ENCODE measurements at places on chromosomes 16 and 17.

DNA sequence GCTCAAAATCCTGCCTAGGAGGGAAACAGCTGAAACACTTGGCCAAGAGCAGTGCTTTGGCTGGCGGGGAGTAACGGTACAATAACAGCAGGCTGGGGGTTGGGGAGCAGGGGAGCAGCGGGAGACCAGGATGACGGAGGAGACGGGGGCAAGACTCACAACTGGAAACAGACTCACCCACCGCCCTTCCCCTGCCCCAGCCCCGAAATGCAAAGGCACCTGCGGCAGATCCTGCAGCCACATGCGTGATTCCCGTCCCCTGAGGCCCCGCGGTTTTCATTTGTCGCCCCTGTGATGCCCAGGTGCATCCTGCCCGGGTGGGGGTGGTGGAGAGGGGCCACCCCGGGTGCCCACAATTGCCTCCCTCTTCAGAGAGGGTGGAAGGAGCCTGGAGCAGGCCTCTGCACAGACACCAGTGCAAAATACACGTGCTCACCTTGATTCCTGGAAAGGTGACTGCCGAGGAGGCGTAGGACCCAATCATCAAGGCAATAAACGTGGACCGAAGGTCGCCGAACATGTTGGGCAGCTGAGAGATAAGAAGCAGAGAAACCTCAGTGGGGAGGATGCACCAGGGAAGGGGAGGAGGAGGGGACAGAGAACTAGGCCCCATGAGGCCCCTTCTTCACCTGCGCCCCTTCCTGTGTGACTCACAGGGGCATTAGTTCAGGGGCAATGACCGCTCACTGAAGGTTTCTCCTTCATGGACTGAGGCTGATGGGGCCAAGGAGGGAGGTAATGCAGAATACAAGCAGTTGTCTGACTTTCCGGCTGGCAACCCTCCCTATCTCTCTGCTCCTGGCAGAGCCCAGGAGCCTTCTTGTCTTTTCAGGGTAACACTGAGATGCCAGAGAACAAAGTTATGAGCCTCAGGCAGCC, 30.4 kb upstream of the PITPNA start:
- no peak for DNase-seq

- peak; percentile 57 for DNase-seq
These were observed at the start of gene SREBF1 for GRCh38 chr17:17836818-17837379. SREBF1 (minus strand) TSS chr17:17836986; CDS start chr17:17836817, 169 bp downstream.

- DNase-seq = no peak
These were observed 77.2 kb downstream of the NT5M start for GRCh38 chr17:17380145-17380925.

GRCh38 chr17:41910701-41911391, 7.9 kb downstream of the ACLY start:
- no peak for DNase-seq

- DNase-seq = no peak
These were observed 9.1 kb downstream of the TOM1L2 start for GRCh38 chr17:17963066-17963465.

GRCh38 chr17:59370593-59371299, 39.3 kb downstream of the YPEL2 start:
- no peak for DNase-seq

DNA sequence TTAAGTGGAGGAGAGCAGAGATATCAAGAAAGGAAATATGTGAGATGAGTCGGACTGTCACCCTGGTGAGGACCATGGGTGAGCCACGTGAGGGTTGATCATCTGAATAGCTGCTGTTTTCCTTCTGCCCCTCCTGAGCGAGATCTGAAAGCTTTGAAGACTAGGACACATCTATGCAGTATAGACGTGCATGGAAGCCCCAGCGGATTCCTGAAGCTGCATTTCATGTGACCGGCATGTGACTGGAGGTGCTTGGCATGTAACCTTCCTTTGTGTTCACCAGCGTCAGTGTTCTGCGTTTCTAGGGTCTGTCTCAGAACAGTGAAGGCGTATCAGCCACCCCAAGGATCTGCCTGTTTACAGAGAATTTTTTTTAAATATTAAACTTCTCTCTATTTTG, 75.1 kb downstream of the MSI2 start:
- DNase-seq = no peak

GRCh38 chr17:7561028-7561575, 617 bp upstream of the SENP3 start:
- peak; percentile 90 for DNase-seq

- DNase-seq = peak; percentile 67
These were observed 43.5 kb downstream of the TBX21 start for GRCh38 chr17:47776330-47777197.

DNA sequence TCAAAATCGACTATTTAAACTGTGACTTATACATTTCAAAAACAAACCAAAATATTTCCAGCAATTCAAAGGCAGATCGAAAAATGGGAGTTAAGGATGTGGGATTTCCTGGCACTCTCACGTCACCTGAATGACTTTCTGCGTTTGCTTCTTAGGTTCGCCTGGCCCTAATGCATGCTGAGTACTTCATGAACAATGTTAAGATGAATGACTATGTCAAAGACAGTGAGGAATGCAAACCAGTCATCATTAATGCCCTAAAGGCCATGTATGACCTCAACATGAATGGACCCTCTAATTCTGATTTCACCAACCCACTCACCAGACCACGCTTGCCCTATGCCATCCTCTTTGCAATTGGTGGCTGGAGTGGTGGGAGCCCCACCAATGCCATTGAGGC, 7.3 kb downstream of the KLHL10 start:
- no peak for DNase-seq

GRCh38 chr16:86978445-86979030, 338.7 kb downstream of the C16orf95 start:
- no peak for DNase-seq

- DNase-seq = no peak
These were observed 468.8 kb upstream of the HSBP1 start for GRCh38 chr16:83338941-83339340.

- peak; percentile 74 for DNase-seq
These were observed 57.1 kb upstream of the WSB1 start for GRCh38 chr17:27236717-27237315.

DNA sequence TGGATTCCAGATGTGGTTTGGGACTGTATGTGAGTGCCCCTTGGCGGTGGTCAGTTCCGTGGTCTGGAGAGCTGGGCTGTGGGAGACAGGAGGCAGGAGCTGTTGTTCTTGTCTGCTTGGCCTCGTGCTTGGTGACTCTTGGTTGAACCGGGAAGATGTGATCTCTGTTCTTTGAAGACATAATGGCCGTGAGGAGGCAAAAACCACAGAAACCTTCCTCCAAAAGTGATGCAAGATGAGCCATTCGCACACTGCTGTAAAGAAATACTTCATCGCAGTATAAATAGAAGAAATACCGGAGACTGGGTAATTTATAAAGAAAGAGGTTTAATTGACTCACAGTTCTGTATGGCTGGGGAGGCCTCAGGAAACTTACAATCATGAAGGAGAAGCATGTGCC, 128.8 kb downstream of the RAP1GAP2 start:
- DNase-seq = no peak

GRCh38 chr16:86078121-86078600, 179.2 kb downstream of the IRF8 start:
- no peak for DNase-seq

GRCh38 chr17:40778461-40778860, 3.9 kb downstream of the KRT27 start:
- DNase-seq = no peak

DNA sequence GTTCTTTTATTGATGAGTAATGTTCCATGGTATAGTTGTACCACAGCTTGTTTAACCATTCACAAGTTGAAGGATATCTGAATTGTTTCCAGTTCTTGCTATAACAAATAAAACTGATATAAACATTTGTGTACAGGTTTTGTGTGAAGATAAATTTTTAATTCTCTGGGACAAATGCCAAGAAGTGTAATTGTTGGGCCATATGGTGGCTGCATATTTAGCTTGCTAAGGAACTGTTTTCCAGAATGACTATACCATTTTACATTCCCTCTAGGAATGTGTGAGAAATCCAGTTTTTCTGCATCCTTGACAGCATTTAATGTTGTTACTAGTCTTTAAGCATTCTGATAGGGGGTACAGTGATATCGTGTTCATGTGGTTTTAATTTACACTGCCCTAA, 368.5 kb downstream of the KIF2B start:
- no peak for DNase-seq

GRCh38 chr17:45172541-45173286, 11.0 kb downstream of the HEXIM2 start:
- peak; percentile 99 for DNase-seq

- DNase-seq = no peak
These were observed 39.8 kb downstream of the USP43 start for GRCh38 chr17:9684955-9685621.

DNA sequence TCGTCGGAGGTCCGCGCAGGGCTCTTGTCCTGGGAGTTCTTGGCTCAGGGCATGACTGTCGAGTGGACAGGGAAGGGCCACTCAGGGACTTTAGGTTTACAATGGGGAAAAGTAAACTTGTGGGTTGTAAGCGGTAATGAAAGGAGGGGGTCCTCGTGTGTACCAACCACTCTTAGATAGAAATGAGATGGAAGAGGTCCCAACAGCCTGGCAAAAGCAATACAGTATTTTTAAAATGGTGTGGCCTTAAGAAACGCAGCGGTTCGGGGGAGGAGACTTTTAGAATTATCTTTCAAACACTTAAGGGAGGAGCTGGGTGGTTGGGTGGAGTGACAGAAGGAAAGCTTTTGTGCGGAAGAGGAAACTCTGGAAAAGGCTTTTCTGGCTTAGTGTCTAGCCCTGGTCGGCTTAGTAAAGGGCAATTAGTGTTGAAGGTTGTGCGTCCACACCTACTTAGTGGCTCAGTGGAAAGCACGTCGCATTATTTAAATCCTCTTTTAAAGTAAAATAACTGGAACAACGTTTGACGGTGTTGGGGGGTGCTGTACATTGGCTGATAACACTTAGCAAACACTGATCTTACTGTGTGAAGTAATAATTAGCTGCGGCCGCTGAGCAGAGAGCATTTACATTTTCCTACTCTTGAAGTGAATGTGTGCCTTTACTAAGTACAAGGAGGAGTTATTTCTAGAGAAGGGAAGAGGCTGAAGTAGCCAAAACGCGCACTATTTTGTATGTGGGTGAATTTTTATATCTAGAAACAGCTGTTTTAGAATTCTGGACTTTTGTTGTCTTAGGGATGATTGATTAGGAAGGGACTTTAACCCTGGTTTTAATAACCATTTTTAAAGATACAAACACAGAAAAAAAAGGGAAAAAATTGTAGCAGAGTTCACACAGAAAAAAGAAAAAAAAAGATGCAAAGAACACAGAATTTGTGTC, 1.0 kb downstream of the WSB1 start:
- peak; percentile 41 for DNase-seq

- no peak for DNase-seq
These were observed 24.1 kb upstream of the IL21R start for GRCh38 chr16:27377666-27378485.

DNA sequence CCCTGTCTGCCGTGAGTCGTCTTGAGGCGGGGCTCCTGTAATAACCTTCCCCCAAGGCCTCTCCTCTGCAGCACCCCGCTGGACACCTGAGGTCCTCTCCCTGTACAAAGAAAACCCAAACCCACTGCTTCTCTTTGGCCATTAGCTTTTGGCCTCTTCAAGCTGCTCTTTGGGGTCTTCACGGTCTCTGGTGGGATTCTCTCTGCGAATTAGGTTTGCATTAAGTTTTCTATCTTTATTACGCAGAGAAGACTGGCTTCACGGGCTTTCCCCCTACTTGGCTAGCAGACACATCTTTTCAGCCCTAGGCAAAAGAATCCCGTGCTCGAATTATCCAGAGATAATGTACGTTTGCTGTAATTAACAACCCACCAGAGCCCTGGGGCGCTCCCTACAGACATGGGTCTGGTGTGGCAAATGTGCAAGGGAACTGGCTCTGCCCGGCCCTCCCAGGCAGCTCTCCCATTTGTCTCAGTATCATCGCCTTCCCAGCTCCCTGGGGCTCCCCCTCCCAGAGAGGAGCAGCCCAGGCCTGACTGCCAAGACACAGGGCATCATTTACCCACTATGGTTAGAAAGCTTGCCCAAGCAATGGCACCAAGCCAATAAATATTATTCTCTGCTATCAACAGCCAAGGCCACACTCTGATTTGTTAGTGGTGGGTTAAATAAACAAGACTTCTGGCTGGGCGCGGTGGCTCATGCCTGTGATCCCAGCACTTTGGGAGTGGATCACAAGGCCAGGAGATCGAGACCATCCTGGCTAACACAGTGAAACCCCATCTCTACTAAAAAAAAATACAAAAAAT, 24.7 kb upstream of the KLHDC4 start:
- no peak for DNase-seq

- no peak for DNase-seq
These were observed 23.3 kb downstream of the NOS2 start for GRCh38 chr17:27776882-27777624.

GRCh38 chr17:69350911-69351310, 24.0 kb upstream of the ABCA5 start:
- no peak for DNase-seq

- DNase-seq = no peak
These were observed 150.6 kb downstream of the MAF start for GRCh38 chr16:79449900-79450299.

DNA sequence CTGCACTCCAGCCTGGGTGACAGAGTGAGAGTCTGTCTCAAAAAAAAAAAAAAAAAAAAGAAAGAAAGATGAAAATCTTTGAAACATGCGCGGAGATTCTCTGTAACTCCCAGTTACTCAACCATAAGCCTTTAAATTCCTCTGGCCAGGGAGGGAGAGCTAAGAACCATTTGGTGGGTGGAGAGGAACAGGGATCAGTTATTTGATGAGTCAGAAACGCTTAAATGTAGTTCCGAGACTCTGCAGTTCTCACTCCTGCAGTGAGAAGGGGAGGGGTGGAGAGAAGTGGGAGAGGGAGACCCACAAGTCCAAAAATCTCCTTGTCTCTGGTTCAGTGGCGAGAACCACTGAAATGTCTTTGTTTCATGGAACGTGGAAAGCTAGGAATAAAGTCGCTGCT, 266.7 kb downstream of the SOX9 start:
- DNase-seq = no peak

DNA sequence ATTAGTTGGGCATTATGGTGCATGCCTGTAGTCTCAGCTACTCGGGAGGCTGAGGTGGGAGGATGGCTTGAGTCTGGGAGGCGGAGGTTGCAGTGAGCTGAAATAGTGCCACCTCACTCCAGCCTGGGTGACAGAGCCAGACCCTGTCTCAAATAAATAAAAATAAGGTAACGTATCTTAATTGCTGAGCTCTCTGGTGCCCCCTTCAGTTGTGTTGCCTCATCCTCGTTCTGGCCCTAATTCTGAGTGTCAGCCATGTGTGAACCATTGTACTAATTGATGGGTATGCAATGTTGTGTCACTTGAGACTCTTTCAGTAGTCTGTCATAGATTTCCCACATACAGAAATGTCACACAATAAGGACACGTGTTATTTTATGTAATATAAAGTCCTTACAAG, 363.1 kb upstream of the RBFOX1 start:
- DNase-seq = no peak

- DNase-seq = peak; percentile 41
These were observed 2.1 kb downstream of the SPAG9 start for GRCh38 chr17:51118330-51119195.

GRCh38 chr17:16486373-16487250, 5.4 kb downstream of the LRRC75A start:
- peak; percentile 78 for DNase-seq

- DNase-seq = no peak
These were observed 749.5 kb downstream of the KCNJ18 start for GRCh38 chr17:22441776-22442175.

Data from Calu3 (cell line).